Osteocyte (in vitro differentiated cells): ENCODE measurements at places on chromosomes 16 and 17. TPM values are rescaled to one million over a fixed set of nuclear protein-coding genes. Genes with fewer than 3 reads are reported as not detected.

- no peak for DNase-seq
Measured at GRCh38 chr16:15948532-15949209, 745 bp upstream of the ABCC1 start.

GRCh38 chr16:48329138-48329537 is 56.1 kb downstream of the SIAH1 start:
- DNase-seq = no peak

DNA sequence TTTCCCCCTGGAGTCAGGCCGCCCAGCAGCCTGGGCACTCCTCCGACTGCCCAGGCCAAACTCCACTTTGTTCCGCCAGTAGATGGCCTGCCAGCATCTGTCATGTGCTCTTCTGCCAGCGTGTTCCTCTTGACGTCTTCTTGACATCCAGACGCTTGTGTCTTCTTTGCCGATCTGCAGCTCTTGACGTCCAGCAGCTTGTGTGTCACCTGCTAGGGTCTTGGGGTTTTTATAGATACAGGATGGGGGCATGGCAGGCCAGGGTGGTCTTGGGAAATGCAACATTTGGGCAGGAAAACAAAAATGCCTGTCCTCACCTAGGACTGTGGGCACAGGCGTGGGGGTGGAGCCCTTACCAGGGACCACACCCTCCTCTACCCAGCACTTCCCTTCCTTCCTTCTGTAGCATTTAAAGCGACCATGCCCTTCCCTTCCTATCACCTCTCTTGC is 88.7 kb downstream of the BMERB1 start:
- DNase-seq = no peak

The ABHD15 gene
- 11.7 and 12.8 TPM in 2 replicates for total RNA-seq
